ENCODE measurements at places on chromosomes 1 and 21. TPM values are rescaled to one million over a fixed set of nuclear protein-coding genes. Genes with fewer than 3 reads are reported as not detected.

Gene INTS7
- total RNA-seq, result 17.2 TPM

GRCh38 chr1:47575855-47576757 is 138.3 kb downstream of the FOXD2 start:
- no peak for DNase-seq

- no peak for DNase-seq
Observed at GRCh38 chr1:67308136-67308535, 463 bp downstream of the IL12RB2 start.

DNA sequence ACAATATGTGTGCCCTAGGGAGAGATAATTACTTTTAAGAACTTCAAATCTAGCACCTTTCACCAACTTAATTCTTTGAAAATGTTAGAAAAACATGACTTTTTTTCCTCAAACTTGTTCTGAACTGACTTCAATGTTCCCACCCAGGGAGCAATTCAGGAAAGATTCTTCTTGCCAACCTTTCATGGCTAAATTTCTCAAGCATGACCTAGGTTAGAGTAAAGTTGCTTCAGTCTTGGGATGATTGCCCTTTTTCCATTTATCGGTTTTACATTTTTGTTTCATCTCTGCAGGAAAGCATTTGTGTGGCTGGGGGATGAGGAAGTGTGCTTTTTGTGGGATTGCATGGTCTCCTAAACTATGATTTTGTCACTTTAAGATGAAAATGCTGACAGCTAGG is 647.7 kb downstream of the LTN1 start:
- no peak for DNase-seq

Gene CFHR3
- total RNA-seq, result 1.1 TPM

Gene MMEL1
- total RNA-seq, result 18.1 TPM

DNA sequence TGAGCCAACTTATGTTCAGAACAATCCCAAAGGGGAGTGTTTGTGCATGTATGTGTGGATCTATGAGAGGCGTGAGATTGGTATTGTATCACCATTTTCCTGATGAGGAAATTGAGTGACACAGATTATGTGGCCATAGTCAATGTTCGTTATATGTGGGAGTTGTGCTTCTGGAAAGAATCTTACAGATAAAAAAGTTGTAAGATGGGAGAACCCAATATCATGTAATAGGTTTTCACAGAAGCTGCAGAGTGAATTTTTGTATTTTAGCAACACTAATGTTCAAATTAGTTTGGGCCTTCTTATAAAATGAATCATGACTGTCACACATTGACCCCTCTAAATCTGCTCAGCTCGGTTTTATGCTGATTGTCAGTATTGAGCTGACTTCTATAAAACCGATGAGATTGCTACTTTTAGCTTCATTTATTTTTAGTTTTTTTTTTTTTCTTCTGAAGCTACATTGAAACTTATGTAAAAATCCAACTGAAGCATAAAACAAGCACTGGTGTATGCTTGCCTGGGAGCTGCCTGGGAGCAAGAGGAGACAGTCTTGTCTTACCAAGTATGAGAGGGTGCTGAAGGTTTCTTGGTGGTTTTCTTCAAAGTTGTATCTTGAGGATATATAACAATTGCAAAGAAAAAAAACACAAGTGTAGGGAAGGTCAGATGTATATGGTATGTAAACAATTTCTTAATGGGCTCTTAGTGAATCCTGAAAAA is 4.1 kb downstream of the RWDD3 start:
- no peak for DNase-seq

GRCh38 chr21:45545691-45546531 is 3.7 kb upstream of the SLC19A1 start:
- DNase-seq, result peak; percentile 43

Gene MRPL39
- total RNA-seq, result 24.0 TPM
